ENCODE measurements at places on chromosomes 2 and 18. TPM values are rescaled to one million over a fixed set of nuclear protein-coding genes. Genes with fewer than 3 reads are reported as not detected.

DNA sequence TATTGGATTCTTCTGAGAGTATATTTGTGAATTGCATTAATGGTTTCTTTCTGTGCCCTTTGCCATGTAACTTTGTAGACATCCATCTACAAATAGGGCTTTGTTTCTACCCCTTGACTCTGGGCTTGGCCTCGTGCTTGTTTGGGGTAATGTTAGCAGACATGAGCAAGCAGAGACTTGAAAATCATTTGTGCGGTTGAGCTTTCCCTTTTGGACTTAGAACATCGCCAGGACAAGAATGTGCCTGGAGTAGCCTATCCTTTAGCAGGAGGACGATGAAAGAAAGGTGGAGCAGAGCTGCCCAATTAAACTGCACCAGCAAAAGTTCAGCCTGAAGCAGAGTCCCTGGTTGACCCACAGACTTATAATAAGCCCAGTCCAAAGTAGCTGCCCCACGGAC is 785.9 kb downstream of the EPHA4 start:
- no peaks in the 10 kb centered on the region for H3K36me3 ChIP-seq
- no peaks in the 10 kb centered on the region for H3K27me3 ChIP-seq
- no peak overlapping the region for H3K4me3 ChIP-seq
- no peak overlapping the region for H3K27ac ChIP-seq
- H3K4me1 ChIP-seq: no peaks in the 10 kb centered on the region
- no peak for DNase-seq

DNA sequence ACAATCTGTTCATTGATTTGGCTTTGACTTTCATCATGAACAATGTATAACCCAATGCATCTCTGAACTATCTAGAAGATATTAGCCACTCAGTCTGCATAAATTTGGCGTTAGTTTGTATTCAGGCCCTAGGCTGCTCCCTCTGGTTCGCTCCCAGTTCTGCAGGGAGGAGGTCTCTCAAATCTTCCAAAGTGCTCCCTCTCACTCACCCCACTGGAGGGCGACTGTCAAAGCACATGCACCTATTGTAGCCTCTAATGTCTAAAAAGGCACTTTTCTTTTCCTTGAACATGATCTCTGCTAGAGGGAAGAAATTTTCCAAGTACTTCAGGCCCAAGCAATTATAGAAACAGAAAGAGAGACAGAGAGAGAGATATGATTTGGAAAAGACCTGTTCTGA is 291.5 kb downstream of the TDRD15 start:
- no peak overlapping the region for H3K27ac ChIP-seq
- H3K27me3 ChIP-seq: no peaks in the 10 kb centered on the region
- no peaks in the 10 kb centered on the region for H3K36me3 ChIP-seq
- DNase-seq: no peak
- H3K4me1 ChIP-seq: no peaks in the 10 kb centered on the region

DNA sequence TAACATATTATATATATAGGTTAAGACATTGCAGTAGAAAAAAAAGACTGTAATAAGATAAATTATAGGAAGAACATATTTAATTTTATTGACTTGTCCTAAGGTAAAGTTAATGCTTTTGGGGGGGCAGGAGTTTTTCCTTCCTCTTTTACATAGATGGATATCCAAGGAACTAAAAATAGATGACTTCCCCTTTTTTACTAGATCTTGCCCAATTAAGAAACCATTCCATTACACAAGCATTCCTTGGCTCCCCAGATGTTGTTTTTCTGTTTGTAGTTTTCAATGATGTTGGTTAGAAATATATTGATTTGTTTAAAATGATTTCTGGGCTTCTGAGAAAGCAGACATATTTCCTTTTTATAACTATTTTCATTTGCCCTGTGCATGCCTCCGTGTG is 22.4 kb upstream of the PMAIP1 start:
- no peak overlapping the region for H3K27ac ChIP-seq
- DNase-seq: no peak
- H3K4me1 ChIP-seq: peaks cover 9% of the 10 kb centered on the region
- no peak overlapping the region for H3K4me3 ChIP-seq

The HOXD12 gene
- total RNA-seq: 0.27 TPM

DNA sequence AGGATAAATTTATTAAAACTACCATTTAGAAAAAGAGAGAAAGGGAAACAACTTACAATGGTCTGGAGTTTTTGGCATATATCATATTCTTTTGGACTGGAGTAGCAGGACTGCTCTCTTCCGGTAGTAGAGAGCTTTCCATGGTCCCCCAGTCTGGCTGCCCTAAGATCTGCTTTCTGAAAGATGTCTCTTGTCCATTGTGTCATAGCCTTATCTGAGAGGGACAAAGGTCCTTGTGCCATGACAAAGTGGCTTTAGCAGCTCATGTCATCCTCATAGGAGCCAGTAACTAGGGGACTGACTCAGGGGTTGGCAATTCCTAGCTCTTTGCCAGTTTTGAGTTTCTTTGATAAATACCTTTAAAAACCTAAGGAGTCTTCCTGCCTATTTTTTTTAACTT is 505.5 kb upstream of the ZEB2 start:
- no peak overlapping the region for H3K27ac ChIP-seq
- H3K36me3 ChIP-seq: no peaks in the 10 kb centered on the region
- H3K27me3 ChIP-seq: no peaks in the 10 kb centered on the region
- peaks cover 61% of the 10 kb centered on the region for H3K4me1 ChIP-seq
- no peak overlapping the region for H3K4me3 ChIP-seq

DNA sequence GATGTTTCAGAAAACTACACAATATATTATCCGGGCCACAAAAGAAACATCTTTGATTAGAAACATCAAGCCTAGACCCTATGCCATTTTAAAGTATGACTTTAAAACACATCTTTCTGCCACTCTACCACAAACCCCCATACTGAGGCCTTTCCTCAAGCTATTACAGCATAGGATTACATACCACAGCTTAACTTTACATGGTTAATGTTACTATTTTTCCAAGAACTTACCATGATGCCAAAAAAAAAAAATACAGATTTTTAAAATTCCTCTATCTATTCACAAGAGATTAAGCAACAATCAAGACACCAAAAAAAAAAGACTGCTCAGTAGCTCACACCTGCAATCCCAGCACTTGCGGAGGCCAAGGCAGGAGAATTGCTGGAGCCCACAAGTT is 9.0 kb downstream of the NCKAP1 start:
- H3K36me3 ChIP-seq: no peaks in the 10 kb centered on the region
- no peak overlapping the region for H3K4me3 ChIP-seq
- H3K27ac ChIP-seq: no peak overlapping the region

The LYG1 gene
- total RNA-seq: 2.2 TPM

- no peak for DNase-seq
- H3K27ac ChIP-seq: peak overlapping the region; percentile 35
- peaks cover 13% of the 10 kb centered on the region for H3K27me3 ChIP-seq
- H3K4me3 ChIP-seq: no peak overlapping the region
- H3K4me1 ChIP-seq: peaks cover 22% of the 10 kb centered on the region
- H3K36me3 ChIP-seq: no peaks in the 10 kb centered on the region
Observed at GRCh38 chr2:18684206-18685038, 95.1 kb upstream of the NT5C1B start.

The KIF3C gene
- total RNA-seq: 39.5 TPM

Measured in mesothelial cell of epicardium (in vitro differentiated cells).